ENCODE measurements at places on chromosomes 1 and 21. TPM values are rescaled to one million over a fixed set of nuclear protein-coding genes. Genes with fewer than 3 reads are reported as not detected.

HORMAD1 gene
- total RNA-seq: not detected

DNA sequence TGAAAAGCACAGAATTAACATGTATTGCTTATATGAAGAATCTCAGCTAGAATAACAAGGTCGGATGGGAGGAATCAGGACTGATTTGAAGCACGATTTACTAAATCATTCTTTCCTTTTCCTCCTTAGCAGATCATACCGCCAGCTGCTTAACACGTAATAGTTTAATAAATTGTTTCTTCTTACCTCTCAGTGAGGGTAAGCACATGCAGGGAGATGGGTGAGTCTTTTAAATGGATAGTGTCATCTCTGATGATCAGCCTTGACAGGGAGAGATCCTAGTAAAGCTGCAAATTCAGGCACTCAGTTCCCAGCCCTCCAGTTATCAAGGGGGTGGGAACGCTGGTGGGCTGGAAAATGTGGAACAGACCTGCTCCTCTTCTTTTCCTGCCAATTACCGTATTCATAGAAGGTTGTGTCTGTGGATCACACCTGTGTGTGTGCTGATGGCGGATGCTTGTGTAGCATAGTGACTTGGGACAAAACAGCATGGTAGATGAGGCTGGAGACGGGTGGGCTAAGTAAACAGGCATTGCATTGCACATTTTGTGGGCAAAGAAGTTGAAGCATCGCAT, 30.7 kb downstream of the NTPCR start:
- DNase-seq: no peak

- no peak for DNase-seq
These were observed 5.0 kb downstream of the TAF5L start for GRCh38 chr1:229620876-229621275.

GRCh38 chr1:85240643-85241042, 18.8 kb downstream of the C1orf52 start:
- DNase-seq: no peak

AJAP1 gene
- 3.5 TPM for total RNA-seq

DNA sequence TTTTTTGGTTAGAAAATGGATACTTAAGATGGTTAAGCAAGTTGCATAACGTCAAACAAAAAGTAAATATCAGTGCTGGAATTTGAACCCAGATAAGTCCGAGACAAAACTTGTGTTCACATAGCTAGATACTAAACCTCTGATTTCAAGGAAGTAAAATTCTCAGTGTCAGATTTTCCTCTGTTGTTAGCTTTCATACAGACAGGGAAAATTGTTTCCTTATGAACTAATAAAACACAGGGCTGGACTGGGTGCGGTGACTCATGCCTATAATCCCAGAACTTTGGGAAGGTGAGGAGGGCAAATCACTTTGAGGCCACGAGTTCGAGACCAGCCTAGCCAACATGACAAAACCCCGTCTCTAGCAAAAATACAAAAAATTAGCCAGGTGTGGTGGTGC, 51.3 kb downstream of the PCNX2 start:
- DNase-seq: no peak

DNA sequence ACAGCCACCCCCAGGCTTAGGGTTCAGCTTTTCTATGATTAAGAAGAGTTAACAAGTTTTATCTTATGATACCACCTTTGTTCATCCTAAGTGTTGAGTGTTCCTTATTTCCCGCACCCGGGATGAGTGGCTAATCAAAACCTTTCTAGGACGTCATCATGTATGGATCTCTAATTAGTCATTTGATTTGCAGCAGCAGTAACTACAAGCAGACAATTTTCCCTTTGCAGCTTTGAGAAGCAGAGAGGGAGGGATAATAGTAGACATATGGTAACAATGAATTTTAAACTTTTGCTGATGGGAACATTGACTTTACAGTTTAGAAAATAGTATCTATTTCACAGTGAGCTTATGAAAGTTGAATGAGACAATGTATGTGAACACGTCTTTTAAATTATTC, 30.8 kb upstream of the SLC35F3 start:
- DNase-seq: no peak
